ENCODE measurements at places on chromosomes 16 and 17. TPM values are rescaled to one million over a fixed set of nuclear protein-coding genes. Genes with fewer than 3 reads are reported as not detected.

Gene TGFB1I1
- polyA plus RNA-seq, result 20.1 TPM

DNA sequence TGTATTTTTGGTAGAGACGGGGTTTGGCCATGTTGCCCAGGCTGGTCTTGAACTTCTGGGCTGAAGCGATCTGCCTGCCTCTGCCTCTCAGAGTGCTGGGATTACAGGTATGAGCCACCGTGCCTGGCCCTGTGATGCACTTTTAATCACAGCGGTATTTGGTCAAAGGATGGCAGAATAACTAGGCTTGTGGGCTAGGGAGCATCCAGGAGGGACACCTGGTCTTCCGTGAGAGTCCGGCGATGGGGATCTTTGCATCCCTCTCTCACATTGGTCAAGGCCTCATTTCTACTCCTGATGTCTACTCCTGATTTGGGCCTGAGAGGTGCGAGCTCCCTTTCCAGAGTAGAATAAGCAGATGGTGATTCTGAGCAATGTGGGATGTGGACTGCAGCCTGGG, 257.9 kb upstream of the CACNG5 start:
- no peak for DNase-seq

DNA sequence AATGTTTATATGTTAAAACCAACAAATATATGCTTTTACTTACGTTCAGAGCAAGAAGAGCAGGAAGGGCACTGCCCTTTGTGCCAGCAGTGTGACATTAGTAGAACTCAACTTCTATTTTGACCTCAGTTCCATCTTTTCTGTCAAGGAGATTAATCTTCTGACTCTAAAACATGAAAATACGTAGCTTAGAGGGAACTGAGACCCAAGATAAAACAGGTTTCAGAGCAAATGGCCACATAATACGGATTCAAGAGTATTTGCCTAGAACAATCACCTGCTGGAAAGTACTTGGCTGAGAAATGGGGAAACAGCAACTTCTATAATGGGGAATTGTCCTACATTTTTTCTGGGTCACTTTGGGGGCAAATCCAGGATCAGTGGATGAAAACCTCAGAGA, 22.2 kb downstream of the MYL4 start:
- no peak for DNase-seq

- DNase-seq, result peak; percentile 85
Observed at GRCh38 chr16:273547-274421, 2.0 kb downstream of the RGS11 start.

- no peak for DNase-seq
Observed at GRCh38 chr17:58788199-58788598, 32.5 kb downstream of the PPM1E start.

DNA sequence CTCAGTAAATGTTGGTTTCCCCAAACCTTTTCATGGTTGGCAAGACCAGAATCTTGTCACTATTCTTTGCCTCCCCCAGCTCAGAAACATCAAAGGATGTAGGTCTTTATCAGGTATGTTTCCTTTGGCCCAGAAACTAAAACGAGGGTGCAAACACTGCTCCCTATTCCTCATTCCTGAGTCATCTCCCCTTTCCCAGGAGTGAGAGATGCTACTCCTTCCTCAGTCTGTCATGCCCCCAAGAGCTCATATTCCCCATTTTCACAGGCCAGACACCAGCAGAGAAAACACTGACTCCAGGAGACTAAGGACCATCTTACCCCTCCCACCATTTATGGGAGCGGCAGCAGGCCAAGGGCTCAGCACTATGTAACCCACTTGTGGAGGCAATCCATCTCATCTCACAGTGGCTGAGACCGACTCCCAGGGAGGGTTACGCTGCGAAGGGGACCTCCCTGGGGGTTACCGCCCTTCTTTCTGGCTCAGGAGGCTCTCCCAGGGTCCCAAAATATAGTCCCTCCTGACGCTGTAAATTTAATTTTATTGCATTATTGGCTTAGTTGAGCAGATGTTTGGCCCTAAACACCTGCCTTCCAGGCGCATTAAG, 1.5 kb downstream of the GEMIN4 start:
- no peak for DNase-seq

DNA sequence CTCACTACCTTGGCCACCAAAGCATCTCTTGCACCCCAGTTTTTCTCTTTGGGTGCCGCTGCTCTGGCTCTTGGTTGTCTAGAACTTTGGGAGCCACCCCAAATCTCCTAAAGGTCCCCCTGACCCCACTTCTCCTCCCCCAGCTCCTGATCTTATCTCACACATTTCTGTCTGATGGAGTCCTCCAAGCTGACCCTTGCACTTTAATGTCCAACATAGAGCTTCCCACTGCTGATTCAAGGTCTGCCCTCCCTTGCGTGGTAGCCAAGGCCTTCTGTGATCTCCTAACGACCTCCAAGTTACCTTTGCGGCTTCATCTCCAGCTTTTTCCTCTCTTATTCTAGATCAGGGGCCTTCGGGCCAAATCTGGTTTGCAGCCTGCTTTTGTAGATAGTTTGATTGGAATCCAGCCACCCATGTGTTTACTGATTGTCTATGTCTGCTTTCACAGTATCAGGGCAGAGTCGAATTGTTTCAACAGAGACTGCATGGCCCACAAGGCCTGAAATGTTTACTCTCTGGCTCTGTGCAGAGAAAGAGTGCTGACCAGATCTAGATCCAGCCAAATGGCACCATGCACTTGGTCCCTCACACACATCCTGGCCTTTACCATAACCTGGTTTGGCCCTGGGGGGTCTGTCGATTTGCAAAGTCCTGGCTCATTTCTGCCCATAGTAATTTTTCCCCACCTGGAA, 168.6 kb downstream of the HAPSTR1 start:
- DNase-seq, result no peak

GRCh38 chr17:13592427-13592826, 9.3 kb downstream of the HS3ST3A1 start:
- no peak for DNase-seq

Gene PRR14
- polyA plus RNA-seq, result 131 TPM

Gene CCDC200
- not detected for polyA plus RNA-seq

Gene HOXB6
- polyA plus RNA-seq, result 1.1 TPM

DNA sequence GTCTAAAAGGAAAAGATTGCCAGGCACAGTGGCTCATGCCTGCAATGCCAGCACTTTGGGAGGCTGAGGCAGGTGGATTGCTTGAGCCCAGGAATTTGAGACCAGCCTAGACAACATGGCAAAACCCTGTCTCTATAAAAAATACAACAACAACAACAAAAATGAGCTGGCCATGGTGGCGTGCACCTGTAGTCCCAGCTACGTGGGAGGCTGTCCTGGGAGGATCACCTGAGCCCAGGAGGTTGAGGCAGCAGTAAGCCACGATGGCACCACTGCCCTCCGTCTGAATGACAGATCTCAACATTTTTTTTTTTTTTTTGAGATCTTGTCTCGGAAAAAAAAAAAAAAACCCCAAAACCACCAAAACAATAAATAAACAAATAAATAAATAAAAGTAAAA, 28.1 kb upstream of the ATP2A3 start:
- DNase-seq, result no peak

Gene TAT
- 0.10 TPM for polyA plus RNA-seq

Gene SPATA22
- polyA plus RNA-seq, result 0.12 TPM

Gene C16orf95
- 4.2 TPM for polyA plus RNA-seq

- no peak for DNase-seq
Observed at GRCh38 chr16:14448879-14449278, 181.2 kb downstream of the PARN start.

DNA sequence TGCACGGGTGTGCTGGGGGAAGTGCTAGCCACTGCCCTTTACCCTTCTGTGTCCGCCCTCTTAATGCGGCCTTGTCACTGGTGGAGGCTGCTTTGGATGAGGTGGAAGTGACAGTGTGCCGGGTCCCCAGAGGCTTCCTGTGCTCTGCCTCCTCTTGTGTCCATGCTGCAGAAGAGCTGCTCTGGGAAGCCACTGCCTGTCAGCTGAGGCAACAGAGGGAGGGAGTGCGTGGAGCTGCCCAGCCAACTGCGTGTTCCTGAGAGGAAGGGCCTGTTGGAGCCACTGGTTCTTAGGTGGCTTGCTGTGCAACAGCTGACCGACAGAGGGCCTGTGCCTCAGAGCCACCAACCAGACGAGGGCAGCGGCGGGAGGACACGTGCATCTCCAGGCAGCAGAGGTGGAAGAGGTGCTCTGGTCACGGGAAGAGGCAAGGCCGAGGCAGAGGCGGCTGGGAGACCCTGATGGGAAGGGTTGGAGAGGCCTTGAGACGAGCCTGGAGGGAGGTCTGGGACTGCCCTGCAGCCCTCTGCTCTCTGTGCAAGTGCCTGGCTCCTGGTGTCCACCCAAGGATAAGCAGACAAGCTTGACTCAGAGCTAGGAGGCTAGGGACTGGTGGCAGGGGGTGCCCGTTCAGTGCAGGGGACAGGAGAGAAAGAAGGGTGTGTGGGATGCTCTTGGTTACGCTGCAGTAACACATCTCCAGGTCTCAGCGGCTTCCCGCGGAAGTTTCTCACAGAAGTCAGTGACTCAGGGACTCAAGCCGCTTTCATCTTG, 25.4 kb downstream of the B9D1 start:
- DNase-seq, result no peak

DNA sequence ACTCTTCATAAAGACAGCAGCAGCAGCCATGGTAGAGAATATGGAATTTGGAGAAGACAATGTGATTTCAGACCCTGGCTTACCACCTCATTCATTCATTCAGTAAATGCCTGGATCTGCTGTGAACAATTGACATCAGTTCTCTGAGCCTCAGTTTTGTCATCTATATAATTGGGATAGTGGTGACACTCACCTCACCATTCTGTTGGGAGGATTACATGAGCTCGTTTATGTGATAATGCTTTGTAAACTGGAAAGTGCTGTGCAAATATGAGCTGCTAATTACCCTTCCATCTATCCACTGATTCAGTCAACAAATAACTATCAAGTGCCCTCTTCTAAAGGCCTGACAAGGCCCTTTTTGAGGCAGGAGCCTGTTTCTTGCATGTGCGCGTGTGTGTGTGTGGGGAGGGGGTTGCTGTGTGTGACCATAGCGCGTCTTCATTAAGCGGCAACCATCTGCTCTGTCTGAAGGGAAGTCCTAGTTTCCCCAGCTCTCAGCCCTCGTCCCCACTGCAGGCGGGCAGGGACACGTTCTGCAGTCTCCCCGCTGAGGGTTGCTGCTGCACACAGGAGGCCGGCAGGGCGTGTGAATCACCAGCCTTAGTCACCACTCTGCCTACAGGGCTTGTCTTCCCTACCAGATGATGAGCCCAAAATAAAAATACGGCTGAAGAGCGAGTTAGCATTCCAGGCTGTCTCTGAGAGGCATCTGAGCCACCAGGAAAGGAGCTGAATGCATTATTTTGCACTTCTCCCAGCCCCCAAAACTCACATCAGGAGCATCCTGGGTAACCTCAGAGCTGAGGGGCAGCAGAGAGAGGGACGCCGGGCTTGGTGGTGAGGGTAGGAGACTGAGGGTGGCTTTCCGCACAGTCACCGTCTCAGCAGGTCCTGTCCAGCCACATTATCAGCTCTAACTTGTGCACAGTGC, 19.9 kb downstream of the ARL4D start:
- no peak for DNase-seq

- peak; percentile 93 for DNase-seq
Observed at GRCh38 chr16:593406-593805, 3.5 kb downstream of the RAB40C start.

DNA sequence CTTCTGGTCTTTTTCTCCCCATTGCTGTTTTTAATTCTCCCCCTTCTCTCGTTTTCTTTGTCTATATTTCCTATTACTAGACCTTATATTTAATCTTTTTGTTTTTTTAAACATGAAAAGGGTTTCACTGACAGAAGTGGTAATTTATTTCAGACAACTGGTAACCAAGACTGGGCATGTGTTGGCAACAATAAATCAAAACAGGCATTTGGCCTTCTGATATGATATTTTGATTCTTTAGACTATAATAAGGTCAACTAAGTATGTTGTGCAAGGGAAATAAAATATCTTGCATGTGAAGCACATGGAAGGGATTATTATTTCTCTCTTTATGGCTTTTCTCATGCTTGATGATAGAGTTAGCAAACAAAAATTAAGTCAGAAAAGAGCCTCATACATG, 34.6 kb downstream of the AP2B1 start:
- DNase-seq, result no peak

- no peak for DNase-seq
Observed at GRCh38 chr16:73046849-73047214, 1.1 kb downstream of the ZFHX3 start.

Gene SOCS1
- polyA plus RNA-seq, result 1.9 TPM

Gene KCNH4
- polyA plus RNA-seq, result not detected

GRCh38 chr17:42178817-42179216, 2.1 kb downstream of the KCNH4 start:
- no peak for DNase-seq

DNA sequence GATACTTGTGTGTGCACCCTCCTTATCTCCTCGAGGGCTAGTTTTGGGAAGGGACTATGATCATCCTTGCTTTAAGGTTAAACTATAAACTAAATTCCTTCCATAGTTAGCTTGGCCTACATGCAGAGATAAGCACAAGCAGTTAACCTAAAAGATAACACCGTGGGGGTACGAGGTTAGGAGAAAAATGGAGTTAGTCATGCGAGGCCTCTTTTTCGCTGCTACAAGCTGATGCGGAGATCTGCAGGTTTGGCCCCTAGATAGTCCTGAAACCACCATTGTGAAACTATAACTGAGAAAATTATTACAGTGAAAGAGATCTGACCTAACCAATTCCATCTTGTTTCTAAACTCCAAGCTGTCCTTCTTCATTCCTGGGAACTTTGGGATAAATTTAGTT, 113.7 kb upstream of the ZKSCAN2 start:
- peak; percentile 19 for DNase-seq

DNA sequence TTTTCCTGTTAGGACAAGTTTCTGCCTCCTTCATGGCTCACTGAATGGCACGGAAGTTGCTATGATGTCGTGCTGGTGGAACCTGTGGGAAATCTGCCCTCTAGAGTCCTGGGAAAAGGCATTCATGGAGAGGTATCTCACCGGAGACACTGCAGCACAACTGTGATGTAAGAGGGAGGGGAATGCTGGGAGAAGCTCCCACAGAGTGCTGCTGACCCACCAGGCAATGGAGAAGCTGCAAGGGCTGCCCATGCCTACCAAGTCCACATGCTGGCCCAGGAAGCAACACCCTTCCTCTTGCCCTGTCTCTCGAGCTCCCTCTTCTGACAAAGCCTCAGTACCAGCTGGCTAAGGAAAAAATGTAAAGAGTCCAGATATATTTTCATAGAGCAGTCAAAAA, 45.2 kb upstream of the SLC5A11 start:
- no peak for DNase-seq

Gene CD300LG
- polyA plus RNA-seq, result 2.0 TPM

Gene ASGR1
- 2.7 TPM for polyA plus RNA-seq
